ENCODE measurements at places on chromosomes 1 and 21.

DNA sequence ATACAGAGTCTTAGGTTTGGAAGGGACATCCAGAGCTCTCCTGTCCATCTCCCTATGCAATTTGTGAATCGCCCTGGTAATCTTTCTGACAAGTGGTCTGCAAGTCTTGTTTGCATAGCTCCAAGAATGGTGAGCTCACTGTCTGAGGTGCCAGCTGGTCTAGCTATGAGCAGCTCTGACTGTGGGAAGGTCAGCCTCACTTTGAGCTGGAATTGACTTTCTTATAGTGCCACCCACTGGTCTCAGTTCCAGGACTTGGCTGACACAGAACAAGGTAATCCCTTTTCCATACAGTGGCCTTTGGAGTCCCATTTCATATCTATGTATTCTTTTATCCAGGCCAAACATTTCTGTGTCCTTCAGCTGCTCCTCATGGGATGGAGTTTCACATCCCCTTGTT is 95.6 kb upstream of the C8B start:
- DNase-seq = peak; percentile 47

DNA sequence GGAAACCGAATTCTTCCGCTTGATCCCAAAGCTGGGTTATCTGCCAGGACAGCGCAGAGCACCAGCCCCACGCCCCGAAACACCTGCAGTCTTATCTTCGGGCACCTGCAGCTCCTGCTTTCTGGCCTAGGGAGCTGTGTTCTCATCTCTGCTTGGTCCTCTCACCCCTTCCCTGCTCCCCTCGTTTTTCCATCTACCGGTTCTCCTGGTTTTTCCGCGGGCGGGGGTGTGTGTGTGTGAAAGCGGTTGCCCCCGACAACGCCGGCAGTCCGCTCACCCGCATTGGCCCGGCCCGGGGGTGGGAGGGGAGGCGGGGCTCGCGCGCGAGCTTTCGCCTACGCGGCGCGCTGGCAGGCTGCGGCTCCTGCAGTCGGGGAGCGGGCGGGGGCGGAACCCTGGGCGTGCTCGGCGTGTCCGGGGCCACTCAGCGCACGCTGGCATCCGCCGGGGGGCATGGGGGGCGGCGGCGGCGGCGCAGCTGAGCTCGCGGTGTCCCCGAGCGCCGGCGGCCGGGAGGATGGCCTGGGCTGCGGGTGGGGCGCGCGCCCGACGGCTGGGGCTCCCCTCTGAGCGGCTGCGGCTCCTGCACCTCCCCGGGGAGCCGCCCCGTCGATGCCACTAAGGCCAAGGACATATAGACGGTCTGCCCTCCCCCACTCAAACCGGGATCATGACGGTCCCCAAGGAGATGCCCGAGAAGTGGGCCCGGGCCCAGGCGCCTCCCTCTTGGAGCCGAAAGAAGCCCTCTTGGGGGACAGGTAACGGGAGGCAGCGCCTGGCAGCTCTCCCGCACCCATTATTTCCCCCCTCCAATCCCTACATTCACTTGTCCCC is 3.2 kb downstream of the ATP8B2 start:
- peak; percentile 95 for DNase-seq

GRCh38 chr1:20785907-20786252 is 1.2 kb downstream of the HP1BP3 start:
- DNase-seq = no peak

- DNase-seq = no peak
Measured at GRCh38 chr1:223034270-223034798, 108.7 kb downstream of the TLR5 start.

GRCh38 chr1:15678578-15678977 is 5.5 kb upstream of the PLEKHM2 start:
- DNase-seq = no peak

DNA sequence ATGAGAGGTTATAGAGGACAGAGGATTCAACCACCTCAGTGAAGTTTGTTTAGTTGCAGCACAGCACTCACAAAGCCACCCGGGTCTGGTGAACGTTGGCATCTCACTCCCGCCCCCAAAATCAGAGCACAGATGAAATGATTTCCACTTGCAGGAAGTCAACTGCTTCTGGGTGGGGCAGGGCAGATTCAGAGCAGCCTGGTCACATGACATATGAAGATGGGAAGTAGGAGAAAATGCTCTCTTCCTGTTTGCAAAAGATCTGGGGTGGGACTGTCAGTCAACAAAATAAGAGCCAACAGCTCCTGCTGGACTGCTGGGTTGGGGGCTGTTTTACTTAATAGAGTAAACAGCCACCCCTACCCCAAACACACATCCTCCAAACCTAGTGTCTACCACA is 43.2 kb downstream of the LRRC71 start:
- no peak for DNase-seq

GRCh38 chr1:206951318-206952100 is 5.2 kb upstream of the PIGR start:
- DNase-seq = no peak

GRCh38 chr1:215055281-215055935 is 27.1 kb upstream of the KCNK2 start:
- no peak for DNase-seq

DNA sequence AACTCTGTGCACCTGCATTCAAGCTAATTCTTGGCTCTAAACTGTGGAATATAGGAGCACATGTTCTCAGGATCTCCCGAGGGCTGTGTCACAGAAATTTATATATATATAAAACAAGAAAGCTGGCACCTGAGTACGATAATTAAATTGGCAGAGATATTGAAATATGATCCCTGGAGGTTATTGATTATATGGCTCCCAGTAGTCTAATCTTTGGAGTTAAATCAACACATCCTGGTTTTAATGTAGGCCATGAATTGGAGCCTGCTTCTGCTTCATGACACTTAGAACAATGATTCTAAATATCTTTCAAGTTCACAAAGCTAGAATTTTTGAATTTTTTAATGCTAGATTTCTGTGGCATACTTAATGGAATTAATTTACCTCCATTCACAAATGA is 84.3 kb downstream of the CTH start:
- DNase-seq = no peak

DNA sequence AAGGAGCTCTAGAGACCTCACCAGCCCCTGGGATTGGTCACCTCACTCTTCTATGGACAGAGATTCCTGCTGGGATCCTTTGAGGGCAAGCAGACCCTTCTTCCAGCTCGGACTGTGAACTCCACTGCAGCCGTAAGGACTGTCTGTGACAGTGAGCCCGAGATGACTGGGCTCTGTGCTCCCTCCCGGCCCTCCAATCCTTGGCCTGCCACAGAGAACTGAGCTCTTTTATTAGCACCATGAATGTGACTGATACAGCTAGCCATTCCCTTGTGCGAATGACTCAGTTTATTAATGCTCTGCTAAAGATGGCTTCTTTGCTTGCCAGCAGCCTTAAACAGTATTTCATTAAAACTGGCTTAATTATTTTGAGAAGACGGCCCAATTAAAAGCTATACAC is 194.6 kb upstream of the LMO4 start:
- no peak for DNase-seq

DNA sequence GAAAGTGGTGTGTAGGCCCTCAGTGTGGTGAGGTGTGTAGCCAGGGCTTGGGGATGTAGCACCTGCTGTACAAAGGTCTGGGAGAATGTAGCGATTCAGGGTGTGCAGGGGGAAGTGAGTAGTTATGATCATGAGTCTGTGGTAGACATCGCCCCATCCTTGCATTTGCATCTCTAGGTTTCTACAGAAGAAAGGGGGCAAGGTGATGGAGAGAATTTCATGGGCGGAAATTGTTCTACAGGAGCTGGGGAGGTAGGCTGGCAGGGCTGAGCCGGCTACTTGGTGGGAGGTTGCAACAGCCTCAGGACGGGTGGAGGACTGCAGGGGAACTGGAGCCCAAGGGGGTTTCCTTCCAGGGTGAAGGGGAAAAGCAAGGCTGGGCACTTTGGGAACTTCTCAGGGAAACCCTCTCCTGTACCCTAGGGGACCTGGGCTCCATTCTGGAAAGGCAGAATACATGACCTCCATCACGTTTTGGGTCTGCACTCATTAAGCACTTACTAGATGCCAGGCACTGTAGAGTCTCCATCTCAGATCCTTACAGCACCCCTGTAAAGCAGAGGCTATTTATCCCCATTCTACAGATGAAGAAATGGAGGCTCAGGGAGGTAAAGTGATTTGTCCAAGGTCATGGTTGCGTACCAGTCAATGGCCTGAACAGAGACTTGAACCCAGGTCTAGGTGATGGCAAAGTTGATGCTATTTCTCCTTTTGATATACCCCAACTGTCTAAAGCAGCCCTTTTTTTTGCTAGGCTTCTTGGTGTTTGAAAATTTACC is 14.5 kb upstream of the TNFRSF1B start:
- DNase-seq = no peak

DNA sequence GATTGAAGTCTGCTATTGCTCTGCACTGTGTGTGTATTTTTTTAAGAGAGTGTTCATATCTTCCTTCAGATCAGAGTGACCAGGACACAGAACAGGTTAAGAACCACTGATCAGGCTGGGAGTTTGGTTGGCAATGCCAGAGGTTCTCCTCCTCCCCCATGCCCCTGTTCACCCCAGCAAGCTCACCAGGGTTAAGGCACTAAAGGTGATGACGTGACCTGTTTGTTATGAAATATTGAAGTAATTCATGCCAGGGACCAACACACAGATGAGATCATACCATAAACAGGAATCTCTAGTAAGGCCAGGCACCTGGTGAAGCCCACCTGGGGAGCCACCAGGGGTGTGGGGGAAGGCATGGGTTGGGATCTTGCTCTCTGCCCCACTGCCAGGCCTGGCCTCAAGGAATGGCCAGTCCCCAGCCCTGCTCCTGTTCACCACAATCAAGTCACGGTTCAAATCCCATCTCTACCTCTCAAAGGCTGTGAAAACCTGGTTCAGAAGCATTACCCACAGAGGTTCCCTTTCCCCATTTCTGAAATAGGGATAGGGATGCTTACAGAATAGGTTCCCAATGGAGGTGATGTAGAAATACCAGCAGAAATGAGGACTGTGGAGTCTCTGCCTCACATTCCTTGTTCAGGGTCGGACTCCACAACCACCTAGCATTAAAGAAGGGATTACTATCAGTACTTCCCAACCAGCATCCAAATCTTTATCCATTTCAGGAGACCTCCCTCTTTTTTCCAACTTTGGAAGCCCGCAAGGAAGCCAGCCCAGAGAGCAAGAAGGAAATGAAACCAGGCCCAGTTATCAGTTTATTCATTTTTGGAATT is 2.4 kb downstream of the ID3 start:
- no peak for DNase-seq

GRCh38 chr1:235984041-235984825 is 80.7 kb downstream of the NID1 start:
- DNase-seq = no peak

GRCh38 chr1:245279346-245279745 is 124.6 kb downstream of the KIF26B start:
- no peak for DNase-seq

Data from NCI-H526 (cell line).